Activated CD4-positive, alpha-beta T cell treated with anti-CD3 and anti-CD28 coated beads, Interleukin-2, Interleukin-6, amounts not matched to agents 100 ng/mL and 50 ng/mL, durations not matched to agents 16 hours and 8 hours (primary cell): ENCODE measurements at places on chromosomes 2 and 18.

GRCh38 chr2:200335657-200336056, 29.2 kb downstream of the SPATS2L start:
- DNase-seq: no peak

DNA sequence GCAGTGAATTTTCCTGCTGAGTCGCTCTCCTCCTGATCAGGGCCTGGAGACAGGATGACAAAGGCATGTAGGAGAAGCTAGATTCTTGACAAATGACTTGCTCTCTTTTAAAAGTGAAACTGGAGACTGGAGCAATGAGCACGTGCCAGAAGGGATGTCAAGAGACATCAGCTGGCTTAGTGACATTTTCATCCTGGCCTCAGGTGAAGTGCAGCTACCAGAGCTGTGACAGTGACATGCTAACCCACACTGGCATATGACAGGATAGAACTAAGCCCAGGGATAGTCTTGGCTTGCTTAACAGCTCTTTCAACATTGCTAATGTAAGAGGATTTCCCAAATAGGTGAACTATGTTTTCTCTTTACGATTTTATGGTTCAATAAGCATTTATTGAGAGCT, 757.5 kb upstream of the DDX18 start:
- DNase-seq: no peak

- DNase-seq: no peak
These were observed 33.1 kb downstream of the KLHL29 start for GRCh38 chr2:23418056-23418455.

DNA sequence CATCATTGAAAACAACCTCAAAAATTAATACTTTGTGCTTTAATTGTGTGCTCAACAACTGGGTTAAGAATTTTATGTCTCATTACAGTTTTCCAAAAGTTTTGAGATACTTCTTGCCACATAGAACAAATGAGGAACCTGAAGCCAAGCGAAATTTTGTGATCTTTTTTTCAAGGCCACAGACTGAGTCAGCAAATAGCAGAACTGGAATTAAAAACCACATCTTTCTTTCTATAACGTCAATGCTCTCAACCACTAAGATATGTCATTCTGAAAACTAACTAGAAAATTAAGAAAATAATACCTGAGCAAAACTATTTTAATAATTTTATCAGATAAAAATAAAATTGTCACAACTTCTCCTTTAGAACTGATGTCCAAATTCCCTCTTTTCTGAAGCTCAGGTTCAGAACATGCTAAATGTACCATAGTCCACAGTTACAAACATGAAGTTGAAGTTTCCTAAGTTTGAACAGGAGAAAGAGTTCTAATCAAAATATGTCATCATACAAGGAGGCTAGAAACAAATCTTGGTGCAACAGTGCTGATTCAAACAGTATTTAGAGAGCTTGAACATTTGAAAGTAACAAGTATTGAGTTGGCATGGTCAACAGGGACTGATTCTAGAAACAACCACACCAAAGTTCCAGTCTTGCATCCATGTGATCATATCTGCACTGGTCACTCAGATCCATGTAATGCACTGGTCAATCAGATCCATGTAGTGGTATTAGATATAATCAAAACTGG, 27.6 kb upstream of the CALCRL start:
- no peak for DNase-seq

GRCh38 chr2:160214461-160215445, 14.7 kb upstream of the ITGB6 start:
- DNase-seq: no peak

DNA sequence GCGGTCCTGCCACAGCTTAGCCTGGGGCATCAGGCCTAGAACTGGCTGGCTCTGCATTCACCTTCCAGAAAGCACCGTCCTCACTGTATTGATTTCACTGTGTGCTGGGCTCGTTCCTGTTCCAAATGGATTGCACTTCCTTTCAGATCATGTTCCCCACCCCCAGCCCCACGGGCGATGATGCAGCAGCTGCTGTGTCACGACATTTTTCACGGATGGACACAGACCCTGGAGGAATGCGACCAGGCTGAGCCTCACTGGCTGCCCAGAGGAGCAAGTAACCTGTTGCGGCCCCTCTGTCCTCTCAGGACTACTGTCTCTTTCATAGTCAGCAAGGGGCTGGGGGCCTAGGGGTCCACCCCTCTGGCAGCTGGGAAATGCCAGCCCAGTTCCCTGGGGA, 50.3 kb downstream of the CAPN13 start:
- DNase-seq: no peak

- no peak for DNase-seq
These were observed 23.3 kb upstream of the MCM6 start for GRCh38 chr2:135899567-135899966.

DNA sequence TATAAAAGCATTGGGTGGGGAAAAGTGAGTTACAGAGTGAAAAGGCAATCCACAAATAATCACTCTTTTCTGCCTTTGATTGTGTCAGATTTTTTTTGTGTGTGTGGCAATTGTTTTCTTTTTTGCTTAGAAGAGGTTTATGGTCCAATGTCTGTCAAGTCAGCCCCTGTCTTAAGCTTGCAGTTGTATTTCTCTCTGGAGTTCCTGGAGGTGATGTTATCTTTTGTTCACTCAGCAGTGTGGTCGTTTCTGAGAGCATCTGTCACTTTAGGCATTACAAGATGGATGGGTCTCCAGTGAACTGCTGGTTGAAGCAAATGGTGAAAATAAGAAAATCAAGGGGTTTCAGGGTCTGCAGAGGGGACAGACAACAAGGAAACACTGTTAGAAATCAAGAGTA, 121.3 kb downstream of the GREB1L start:
- no peak for DNase-seq

- DNase-seq: no peak
These were observed 229.9 kb upstream of the CRIM1 start for GRCh38 chr2:36125702-36126101.

DNA sequence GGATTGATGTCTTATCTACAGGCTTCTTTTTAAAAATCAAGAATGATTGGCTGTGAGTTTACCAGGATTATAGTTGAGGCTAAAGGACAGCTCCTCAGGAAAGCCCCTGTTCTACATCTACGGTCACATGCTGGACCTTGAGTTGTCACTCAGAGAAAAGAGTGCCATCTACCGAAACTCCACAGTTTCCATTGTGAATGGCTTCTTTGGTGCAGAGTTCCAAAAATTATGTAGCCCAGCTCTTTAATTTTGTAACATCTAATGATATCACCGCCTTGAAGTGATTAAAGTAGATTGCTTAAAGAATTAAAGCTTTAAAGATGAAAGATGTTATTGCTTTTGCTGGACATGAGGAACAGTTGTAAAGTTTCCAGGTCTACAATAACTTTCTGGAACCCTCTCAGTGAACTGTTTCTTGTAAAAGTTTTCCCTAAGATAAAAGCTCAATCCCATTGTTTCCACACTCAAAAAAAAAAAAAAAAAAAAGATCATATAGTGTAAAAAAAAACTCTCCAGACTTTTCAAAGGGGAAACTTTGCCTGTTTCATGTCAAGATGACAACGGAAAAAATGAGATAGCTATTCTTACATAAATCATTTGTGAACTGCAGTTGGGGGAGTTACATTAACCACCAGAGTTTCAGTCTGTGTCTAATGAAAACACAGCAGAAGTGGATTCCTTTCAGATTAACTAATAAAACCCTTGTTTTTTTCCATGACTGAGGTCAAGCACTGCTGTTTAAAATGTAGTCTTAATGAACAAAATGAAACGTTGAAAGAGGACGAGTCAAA, 4.3 kb downstream of the COL3A1 start:
- DNase-seq: peak; percentile 67

DNA sequence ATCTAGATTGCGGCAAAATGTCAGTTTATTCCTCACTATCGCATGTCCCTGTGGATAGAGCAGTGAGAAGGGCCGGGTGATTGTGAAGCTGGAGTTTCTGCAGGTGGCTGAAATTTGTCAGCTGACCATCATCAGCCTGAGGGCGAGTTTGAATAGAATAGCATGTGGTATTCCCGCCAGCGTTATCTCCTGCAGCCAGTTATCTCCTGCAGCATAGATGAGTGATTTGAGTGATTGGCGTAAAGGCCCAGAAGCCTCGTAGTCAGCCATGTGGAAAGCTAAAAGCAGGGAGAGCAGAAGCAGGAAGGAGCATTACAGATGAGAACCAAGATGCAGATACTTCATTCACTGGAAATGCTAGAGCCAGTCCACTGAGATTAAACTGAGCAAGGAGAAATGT, 65.5 kb downstream of the CABLES1 start:
- no peak for DNase-seq

DNA sequence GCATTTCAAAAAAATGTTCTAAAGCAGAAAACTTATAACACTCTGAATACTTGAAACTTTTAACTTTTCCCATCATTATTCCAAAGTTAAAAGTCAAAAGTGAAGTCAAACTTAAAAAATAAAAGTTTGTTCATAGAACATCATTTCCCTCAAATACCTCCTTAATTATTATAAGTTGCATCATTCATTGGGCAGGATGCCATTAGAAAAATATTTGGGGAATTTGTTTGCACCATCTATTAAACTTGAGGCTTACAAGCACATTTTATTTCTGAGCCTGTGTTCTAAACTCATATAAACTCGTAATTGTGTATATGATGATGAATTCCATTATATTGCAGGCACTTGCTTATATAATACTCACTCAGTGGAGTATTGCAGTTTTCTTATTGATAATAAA, 588.0 kb upstream of the NRXN1 start:
- DNase-seq: no peak

GRCh38 chr2:50408936-50409335, 623.0 kb downstream of the NRXN1 start:
- no peak for DNase-seq

DNA sequence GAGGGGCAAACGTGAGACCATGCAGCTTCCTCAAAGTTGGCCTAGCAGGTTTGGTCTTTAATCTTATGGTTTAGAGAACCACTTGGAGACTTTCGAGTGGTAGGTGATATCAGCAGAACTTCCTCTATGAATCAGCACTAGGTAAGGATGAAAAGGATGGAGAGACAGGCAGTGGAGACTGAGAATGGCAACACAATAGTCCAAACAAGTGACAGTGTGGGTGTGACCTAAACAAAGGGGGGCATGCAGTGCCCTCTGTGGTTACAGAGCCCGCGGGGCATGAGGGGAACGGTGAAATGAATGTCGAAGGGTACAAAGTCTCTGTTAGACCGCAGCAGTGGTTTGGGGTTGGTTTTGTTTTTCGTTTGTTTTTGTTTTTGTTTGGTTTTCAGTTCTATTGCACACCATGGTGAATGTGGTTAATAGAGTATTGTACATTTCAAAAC, 143.9 kb downstream of the L3MBTL4 start:
- DNase-seq: peak; percentile 38

- DNase-seq: no peak
These were observed 279.0 kb downstream of the SRBD1 start for GRCh38 chr2:45332094-45332493.

GRCh38 chr2:42192010-42192373, 22.8 kb downstream of the EML4 start:
- no peak for DNase-seq

- peak; percentile 21 for DNase-seq
These were observed 79.8 kb upstream of the CCDC141 start for GRCh38 chr2:179129574-179130238.

DNA sequence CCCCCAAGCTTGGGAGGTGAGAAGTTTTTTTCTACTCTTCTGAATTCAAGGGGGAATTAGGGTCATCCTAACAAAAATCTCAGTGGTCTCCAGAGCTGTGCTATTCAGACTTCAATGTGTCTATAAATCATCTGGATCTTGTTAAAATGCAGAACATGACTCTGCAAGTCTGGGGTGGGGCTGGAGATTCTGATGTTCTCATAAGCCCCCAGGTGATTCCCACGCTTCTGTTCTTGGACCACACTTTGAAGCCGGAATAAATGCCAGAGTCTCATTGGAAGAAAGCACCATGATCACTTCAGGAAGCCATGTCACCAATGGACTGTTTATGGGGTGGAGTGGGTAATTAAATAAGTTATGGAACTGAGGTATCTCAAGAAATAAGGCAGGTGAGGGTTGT, 22.2 kb upstream of the SLC16A14 start:
- no peak for DNase-seq

- no peak for DNase-seq
These were observed 570.3 kb downstream of the FBXO15 start for GRCh38 chr18:73577365-73577764.

DNA sequence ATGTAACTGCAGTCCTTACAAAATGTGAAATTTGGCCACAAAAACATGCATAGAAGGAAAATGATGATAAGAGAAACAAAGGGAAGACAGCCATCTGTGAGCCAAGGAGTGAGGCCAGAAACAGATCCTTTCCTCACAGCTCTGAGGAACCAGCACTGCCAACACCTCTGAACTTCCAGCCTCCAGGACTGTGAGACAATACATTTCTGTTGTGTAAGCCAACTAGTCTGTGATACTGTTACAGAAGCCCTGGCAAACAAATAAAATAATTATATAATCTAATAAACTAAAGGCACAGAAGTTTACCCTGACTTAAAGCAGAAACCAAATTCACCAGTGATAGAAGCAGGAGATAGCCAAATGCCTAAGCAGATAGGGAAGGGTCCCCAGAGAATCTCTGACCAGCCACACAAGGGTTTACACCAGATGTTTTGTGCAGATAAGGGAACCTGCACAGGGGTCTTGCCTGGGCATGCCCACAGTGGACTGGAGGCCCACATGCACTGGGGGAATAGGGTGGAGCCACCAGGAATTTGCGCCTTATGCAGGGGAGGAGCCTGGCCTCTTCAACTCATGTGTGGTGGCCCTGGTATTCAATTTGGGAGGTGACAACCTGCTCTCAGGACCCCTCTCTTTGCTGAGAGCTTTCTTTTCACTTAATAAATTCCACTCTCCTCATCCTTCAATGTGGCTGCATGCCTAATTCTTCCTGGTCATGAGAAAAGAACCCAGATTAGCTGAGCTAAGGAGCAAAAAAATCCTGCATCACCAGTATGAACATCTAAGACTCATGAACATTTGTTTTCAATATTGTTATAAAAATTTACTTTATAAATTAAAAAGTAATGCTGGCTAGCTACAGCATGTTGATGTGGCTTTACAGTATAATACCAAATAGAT, 3.8 kb upstream of the GCC2 start:
- DNase-seq: no peak

DNA sequence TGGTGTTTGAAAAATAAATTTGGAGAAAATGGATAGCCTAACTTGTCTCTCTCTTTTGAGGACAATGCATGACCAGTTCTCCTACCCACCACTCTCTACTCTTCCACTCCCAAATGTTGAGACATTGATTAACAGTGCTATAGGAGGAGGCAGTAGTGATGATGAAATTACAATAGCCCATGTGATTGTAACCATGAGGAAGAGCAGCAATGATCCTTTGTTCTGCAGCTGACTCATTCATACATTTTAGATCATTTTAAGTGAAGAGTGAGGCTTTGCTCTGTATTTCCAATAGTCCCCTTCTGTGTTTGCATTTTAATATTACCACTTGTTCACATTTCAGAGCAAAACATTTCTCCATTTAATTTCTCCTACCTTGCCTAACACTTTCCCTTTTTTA, 592.3 kb downstream of the THSD7B start:
- DNase-seq: no peak

- DNase-seq: no peak
These were observed 149.8 kb downstream of the SUCLG1 start for GRCh38 chr2:84309281-84309680.

- peak; percentile 63 for DNase-seq
These were observed 9.7 kb upstream of the IL1RN start for GRCh38 chr2:113117541-113118262.
